ENCODE measurements at places on chromosomes 6 and 20. TPM values are rescaled to one million over a fixed set of nuclear protein-coding genes. Genes with fewer than 3 reads are reported as not detected.

GRCh38 chr6:7129784-7130569 lies 22.2 kb downstream of the RREB1 start:
- H3K4me3 ChIP-seq, result no peak overlapping the region
- no peaks in the 10 kb centered on the region for H3K36me3 ChIP-seq
- peak overlapping the region; percentile 14 for H3K27ac ChIP-seq
- peaks cover 52% of the 10 kb centered on the region for H3K4me1 ChIP-seq
- DNase-seq, result no peak

- no peak for DNase-seq
- H3K4me1 ChIP-seq, result peaks cover 21% of the 10 kb centered on the region
- peak overlapping the region; percentile 70 for H3K27ac ChIP-seq
- H3K27me3 ChIP-seq, result no peaks in the 10 kb centered on the region
Measured at GRCh38 chr6:158284876-158285655, 27.2 kb upstream of the TULP4 start.

- no peak for DNase-seq
- H3K4me3 ChIP-seq, result no peak overlapping the region
- no peak overlapping the region for H3K27ac ChIP-seq
- H3K36me3 ChIP-seq, result no peaks in the 10 kb centered on the region
Measured at GRCh38 chr6:36247693-36248092, 22.2 kb upstream of the PNPLA1 start.

GRCh38 chr6:27280540-27281000 lies 31.5 kb downstream of the POM121L2 start:
- H3K4me3 ChIP-seq, result no peak overlapping the region
- H3K27me3 ChIP-seq, result peaks cover 48% of the 10 kb centered on the region
- no peak overlapping the region for H3K27ac ChIP-seq
- H3K4me1 ChIP-seq, result peaks cover 9% of the 10 kb centered on the region

- no peak overlapping the region for H3K4me3 ChIP-seq
- H3K36me3 ChIP-seq, result peaks cover 19% of the 10 kb centered on the region
- no peak overlapping the region for H3K27ac ChIP-seq
Measured at GRCh38 chr6:11358904-11359830, 126.7 kb upstream of the NEDD9 start.

GHRH gene
- total RNA-seq, result not detected

BMP6 gene
- total RNA-seq, result 0.13 TPM
